ENCODE measurements at places on chromosomes 1 and 21.

DNA sequence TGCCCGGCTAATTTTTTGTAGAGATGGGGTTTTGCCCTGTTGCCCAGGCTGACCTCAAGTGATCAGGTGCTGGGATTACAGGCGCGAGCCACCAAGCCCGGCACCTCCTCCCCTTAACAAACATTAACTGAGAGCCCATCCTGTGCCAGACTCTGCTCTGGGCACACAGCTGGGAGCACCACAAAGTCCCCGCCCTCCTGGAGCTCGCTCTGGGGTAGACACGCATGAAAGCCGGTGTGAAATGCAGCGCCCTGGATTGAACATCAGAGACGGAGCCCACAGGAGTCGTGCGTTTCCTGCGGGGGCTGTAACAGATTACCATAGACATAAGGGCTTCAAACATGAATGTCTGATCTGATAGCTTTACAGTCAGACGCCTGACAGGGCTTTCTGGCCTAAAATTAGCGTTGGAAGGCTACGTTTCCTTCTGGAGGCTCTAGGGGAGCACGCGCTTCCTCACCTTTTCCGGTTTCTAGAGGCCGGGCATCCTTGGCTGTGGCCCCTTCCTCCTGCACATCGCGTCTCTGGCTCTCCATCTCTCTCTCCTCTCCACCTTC lies 14.3 kb downstream of the SLC27A3 start:
- DNase-seq: no peak

GRCh38 chr21:27379354-27379753 lies 412.5 kb upstream of the ADAMTS5 start:
- DNase-seq: no peak

- no peak for DNase-seq
These were observed 235.2 kb downstream of the SDCCAG8 start for GRCh38 chr1:243490748-243491686.

- no peak for DNase-seq
These were observed 12.7 kb upstream of the HYI start for GRCh38 chr1:43466403-43466802.

DNA sequence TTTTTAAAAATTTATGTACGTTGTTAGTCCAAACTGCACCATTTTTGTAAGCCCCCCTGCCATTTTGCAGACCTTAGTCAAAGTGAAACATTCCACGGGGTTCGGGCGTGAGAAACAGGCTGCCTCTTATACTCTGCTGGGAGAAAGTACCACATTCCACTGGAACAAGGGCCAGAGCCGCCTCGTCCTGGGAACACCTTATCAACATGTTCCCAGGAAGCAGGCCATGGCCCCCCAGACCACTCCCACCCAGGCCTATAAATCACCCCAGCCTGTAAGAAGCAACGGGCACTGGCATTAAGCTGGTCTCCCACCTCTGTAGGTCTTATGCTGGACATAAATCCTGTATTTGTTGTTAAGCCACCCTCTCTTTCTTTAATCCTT lies 854 bp upstream of the ZRANB2 start:
- DNase-seq: no peak

DNA sequence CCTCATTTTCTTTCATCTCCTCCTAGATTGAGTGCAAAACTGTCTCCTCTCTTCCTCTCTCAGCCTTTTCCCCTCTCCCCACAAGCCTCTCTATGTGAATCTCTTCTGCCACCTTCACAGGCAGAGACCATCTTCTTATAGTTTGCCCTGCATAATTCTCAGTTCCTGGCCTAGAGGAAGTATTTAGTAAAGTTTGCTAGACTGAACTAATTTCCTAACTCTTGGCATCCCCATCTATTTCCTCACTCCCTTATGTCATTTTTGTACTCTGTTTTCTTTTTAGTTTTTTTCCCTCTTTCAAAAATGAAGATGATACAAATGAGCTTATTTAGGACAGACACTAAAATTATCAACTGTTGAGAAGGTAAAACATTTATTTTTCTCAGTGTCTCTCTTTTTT lies 66.0 kb downstream of the XCL2 start:
- DNase-seq: no peak

GRCh38 chr21:37566790-37567615 lies 200.4 kb downstream of the DYRK1A start:
- no peak for DNase-seq

GRCh38 chr1:157969697-157970485 lies 23.6 kb upstream of the KIRREL1 start:
- no peak for DNase-seq

GRCh38 chr1:206488466-206488865 lies 18.2 kb downstream of the IKBKE start:
- DNase-seq: no peak

DNA sequence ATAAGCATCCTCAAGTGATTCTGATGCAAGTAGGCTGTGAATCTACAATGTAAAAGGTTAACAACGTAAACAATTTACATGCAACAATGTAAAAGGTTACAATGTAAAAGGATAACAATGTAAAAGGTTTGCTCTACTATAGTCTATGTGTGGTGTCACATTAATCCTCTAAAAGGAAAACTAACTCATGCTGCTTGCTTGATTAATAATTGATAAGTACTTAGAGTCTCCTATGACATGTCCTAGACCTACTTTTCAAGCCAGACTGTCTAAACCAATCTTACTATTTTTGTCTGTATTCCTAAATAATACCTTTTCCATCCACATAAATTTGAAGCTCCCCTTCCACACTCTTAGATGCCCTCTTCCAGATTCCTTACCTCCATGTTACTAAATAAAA lies 606.8 kb downstream of the LTN1 start:
- no peak for DNase-seq

DNA sequence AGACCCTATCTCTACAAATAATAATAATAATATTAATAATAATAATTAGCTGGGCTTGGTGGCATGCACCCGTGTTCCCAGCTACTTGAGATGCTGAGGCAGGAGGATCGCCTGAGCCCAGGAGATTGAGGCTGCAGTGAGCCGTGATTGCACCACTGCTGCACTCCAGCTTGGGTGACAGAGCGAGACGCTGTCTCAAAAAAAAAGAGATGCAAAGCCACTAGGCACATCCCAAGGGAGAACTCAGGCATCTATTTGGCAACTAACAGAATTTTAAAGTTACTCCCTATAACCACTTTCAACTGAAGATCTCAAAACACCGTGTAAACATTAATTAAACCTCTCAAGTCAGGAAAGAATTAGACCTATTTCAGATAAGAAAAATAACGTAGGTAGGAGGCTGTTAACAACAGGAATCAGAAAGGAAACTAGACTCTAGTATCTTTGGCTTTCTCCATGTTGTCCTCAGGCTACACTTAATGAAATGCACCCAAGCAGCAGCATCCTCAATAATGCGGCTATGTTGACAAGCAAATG lies 3.7 kb downstream of the RNF19B start:
- DNase-seq: no peak

DNA sequence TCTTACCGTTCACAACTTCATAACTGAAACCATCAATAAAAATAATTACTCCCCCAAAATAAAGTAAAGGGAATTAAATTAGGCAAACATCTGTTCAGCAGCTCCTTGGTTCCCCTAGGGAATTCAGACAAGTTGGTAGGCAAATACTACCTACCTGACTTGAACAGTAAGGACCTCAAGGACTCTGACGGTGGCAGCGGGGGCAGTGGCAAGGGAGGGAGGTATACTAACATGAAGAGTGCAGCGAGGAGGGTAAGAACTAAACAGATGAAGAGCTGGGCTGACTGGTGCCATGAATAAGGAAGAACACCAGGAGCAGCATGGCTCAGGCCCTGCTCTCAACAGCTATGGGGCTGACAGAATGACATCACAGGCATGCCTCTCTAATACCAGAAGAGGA lies 33.1 kb downstream of the MTOR start:
- DNase-seq: no peak

Data from T-cell (primary cell).